ENCODE measurements at places on chromosomes 7 and 10. TPM values are rescaled to one million over a fixed set of nuclear protein-coding genes. Genes with fewer than 3 reads are reported as not detected.

GRCh38 chr7:15554744-15555143, 7.1 kb downstream of the AGMO start:
- no peak for DNase-seq

GRCh38 chr10:119205894-119206602, 1.3 kb upstream of the GRK5 start:
- DNase-seq = peak; percentile 36

DNA sequence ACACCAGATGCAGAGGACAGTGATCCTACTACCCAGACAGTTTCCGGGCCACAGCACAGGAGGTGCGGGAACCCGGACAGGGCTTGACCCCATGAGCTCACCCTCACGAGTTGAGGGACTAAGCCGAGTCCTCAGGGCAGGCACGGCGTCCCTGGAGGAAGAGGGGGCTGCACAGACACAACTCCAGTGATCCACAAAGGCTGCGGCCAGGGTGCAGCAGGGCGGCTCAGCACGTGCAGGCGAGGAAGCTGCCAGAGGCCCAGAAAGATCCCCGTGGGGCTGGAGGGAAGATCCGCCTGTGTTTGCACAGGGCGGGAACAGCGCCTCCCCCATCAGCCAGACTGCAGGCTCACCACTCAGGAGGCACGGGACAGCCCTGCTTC, 45.9 kb upstream of the TMEM72 start:
- DNase-seq = peak; percentile 11

The DGKB gene
- not detected for total RNA-seq

The ERVW-1 gene
- not detected for total RNA-seq

DNA sequence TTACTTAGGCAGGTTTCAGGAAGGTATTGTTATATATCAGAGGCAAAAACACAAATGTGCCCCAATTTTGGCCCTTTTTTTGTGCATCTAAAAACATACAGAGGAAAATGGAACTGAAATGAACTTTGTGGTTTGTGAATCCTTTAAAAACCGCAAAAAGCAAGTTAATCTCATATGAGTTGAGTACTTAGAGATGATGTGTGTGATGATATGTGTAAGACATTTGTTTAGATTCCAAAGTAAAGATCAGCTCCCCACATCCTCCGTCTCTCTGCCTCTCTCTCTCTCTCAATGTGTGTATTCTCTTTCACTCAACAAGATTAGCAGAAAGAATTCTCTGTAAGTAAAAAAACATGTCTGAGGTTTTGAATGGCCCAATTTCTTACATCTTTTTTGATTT, 201.9 kb downstream of the MALRD1 start:
- DNase-seq = no peak

- peak; percentile 56 for DNase-seq
Observed at GRCh38 chr10:17781856-17782255, 27.3 kb upstream of the MRC1 start.

Data from lung microvascular endothelial cell (primary cell).